Stimulated activated CD8-positive, alpha-beta memory T cell treated with anti-CD3 and anti-CD28 coated beads, Interleukin-4, amount 100 ng/mL, for 48 hours (primary cell): ENCODE measurements at places on chromosomes 13 and 19.

DNA sequence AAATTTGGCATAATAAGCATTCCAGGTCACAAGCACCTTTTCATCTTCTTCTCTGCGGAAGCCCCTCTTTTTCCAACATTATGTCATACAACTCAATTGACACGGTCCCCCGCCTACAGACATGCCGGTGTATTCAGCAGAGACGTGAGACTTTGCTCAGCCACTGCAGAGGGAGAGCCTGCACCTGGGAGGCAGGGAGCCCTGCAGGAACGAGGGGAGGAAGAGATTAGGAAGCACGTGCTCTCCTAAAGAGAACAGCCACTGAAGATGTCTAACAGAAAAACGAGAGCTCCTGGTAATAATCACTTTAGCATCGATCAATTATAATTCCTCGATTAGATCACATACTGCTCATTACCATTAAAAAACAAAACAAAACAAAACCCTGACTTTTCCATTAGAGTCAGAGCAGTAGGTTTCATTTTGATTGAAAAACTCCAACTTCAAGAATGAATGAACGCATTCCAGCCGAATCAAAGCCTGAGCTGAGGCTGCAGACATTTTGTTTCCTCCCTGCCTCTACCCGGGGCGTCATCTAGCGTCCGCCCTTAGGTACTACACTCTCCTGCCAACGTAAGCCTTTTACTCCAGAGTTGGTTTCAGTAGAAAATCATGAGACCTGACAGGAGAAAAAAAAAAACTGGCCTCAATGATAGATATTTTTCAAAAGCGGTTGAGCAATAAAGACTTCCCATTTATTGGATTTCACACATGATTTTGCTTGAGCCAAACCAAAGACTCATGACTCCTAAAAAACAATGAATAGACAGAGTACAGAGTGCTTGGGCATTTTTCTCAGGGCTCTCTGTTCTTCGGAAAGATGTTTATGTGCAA lies 194.5 kb downstream of the KATNAL1 start:
- peak; percentile 88 for DNase-seq

- DNase-seq = no peak
These were observed 590.3 kb upstream of the MIR17HG start for GRCh38 chr13:90757127-90757680.

- DNase-seq = no peak
These were observed 2.1 kb downstream of the ZNF574 start for GRCh38 chr19:42078058-42078457.

DNA sequence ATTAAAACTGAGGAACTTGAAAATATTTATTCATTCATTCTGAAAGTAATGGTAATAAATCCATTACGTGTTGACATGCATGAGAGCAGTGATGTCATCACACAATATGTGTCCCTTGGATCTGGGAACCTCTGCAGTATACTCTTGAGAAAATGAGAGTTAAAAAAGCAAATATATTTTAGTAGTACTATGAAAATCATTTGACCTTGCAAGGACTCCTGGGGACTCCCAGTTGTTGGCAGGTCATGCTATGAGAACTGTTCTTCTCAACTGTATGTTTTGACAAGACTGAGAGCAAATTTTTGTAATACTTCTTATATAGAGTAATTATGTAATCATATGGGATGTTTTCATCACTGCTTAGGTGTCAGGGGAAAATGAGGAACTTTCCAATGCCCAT lies 249.4 kb downstream of the PCCA start:
- no peak for DNase-seq

DNA sequence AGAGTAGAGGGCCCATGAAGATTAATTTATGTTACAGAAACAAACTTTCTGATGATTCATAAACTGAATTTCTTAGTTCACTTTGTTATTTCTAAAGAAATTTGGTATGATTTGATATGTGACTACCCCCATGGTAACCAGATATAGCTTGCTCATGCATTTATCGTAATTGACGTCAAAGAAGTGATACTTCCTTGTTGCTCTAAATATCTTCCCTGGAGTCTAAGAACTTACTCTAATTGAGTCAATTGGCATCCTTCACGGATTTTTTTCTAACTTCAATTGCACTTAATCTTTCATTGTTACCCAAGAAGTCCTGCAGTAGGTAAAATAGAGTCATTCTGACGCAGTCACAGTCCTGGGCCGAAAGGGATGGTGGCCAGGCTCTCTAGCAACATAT lies 240.9 kb downstream of the GPC5 start:
- no peak for DNase-seq

GRCh38 chr19:1025960-1026782 lies at the start of gene CNN2:
TSS of gene CNN2 (plus strand) at chr19:1026608. CDS start at chr19:1026662, 54 bp downstream.
- peak; percentile 82 for DNase-seq

DNA sequence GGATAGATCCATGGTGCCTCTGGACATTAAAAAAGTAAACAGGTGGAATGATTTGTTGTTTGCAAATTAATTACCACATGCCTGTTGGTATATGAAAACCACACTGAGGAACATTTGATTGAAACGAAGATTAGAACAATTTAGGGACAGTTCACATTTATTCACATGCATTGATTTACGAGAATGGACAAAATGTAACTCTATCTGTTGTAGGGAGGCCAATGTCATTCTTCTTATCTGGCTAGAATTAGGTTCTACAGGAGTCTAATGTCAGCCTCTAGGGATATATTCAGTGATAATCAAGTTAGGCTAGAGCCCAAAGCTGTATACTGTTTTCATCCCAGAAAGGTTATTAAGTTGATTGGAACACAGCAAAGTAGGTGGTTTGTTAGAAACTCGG lies 125.4 kb downstream of the COL4A2 start:
- DNase-seq = no peak

DNA sequence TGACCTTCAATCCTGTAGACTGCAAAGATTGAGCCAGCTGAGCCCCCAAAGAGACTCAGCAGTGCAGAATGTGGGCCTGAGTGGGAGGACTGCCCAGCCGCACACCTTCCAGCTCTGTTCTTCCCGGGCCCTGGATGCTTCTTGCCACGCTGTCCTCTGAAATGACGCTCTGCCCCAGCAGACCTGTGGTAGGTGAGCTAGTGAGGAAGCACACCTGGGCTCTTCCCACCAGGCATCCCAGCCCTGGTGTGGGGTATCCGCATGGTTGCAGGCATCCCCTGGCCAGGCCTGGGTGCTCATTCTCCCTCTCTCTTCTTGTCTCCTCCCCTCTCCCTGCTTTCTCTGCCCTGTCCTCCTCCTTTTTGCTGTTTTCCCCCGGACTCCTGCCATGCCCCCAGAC lies 9.8 kb upstream of the MZF1 start:
- no peak for DNase-seq

GRCh38 chr19:12636631-12637030 lies 25.9 kb downstream of the ZNF791 start:
- DNase-seq = no peak

DNA sequence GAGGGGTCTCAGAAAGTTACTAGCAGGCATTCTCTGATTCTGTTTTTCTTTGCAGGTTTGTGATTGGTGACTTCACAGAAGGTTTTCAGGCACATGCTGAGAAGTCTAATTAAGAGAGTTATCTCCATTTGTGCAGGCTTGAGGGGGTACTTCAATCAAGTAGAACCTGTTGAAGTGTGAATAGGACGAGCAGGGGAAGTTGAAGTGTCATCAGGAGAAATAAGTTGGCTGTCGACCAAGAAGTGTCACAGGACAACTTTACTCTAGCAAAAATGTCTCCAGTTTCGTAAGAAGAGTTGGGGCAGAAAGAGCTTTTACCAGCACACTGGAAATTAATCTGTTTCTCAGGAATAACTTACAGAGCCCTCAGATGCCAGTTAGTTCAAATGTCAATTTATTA lies 576.5 kb upstream of the SLITRK5 start:
- DNase-seq = no peak
